ENCODE measurements at places on chromosomes 16 and 17.

GRCh38 chr16:55477736-55478135 is 1.3 kb upstream of the MMP2 start:
- no peak for DNase-seq

DNA sequence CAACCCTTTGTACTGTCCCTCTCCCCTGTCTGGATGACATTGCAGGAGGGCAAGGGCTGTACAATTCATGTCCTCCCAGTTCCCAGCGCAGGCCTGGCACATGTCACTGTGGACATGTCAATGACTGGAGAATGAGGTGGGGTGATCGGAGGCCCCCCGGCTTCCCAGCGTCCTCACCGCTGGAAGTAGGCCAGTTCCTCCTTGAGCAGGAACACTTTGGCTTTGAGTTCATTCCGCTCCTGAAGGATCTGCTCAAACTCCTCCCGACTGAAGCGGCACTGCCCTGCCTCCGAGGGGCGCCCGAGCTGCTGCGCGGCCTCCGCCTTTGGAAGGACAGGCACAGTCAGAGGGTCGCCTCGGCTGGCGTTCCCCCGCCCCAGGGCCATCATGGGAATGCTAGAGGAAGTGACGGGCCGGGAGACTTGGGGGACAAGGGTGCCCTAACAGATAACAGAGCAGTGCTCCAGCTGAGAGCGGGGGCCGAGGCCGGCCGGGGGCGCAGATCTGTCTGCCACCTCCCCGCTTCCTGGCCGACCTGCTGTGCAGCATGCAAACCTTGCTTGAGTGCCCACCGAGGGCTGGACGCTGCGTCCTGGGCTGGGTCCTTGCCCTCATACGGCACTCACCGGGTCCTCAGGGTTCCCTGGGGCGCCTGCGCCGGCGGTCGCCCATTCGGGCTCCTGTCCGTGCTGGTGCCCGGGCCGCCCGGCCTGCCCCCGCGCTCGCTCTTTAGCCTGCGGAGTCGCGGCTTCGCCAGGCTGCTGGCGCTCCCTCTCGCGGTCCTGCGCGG is 1.3 kb downstream of the RILP start:
- DNase-seq, result no peak

- DNase-seq, result no peak
Measured at GRCh38 chr16:34802848-34803599, 1343.6 kb downstream of the TP53TG3F start.

DNA sequence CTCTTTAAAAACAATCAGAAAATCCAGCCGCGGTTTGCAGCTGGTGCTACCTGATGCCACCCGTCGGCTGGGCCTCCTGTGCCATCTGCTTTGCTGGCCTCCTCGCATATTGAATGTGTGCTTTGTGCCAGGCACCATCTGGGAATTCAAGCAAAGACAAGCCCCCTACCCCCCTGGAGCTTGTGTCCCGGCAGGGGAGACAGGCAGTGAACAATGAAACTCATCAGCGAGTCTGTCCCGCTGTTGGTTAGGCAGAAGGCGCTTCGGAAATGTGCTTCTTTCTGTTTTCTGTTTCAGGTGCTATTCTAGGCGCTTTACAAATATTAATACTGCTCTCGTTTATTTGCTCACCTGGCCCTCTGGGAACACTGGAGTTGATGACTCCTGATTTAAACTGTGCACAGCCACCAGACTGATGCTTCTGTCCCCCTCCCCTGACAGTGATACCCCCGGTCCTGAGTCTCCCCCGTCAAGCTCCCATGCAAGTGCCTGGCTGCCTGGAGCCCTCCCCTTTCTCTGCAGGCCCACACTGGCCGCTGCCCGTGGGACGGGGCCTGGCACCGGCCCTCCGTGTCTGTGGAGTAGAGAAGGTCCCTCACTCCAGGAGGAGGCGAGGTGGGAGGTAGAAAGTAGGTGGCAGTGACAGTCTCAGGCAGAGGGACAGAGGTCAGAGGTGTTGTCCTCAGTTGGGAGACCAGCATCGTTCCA is 126.1 kb upstream of the PLCG2 start:
- DNase-seq, result peak; percentile 87

DNA sequence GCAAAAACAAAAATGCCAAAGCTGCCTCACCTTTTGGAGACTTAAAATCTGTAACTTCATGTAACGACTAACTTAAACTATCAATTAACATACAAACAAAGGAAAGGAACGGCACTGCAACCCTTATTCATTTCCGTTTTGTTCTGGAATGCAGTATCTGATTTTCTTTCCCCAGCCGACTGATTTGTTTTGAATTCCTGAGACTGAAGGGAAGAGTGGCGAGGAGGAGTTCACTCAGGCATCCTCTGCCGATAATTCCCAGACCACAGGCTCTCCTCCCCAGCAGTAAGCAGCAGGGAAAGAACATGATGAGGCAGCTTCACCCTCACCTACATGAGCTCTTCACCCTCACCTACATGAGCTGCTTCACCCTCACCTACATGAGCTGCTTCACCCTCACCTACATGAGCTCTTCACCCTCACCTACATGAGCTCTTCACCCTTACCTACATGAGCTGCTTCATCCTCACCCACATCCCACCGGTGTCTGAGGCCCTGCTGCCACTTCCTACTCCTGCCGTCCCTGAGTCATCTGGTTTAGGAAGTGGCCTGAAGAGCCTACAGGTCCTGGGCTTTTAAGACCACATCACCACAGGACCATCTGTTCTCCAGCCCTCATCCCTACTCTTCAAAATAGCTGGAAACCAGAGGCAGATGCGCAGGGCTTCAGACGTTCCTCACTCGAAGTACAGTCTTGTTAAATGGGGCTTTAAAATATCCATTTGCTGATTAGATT is 168.0 kb upstream of the RPH3AL start:
- DNase-seq, result no peak

GRCh38 chr17:39738568-39738901 is 797 bp downstream of the GRB7 start:
- DNase-seq, result no peak

GRCh38 chr17:32862940-32863339 is 14.0 kb downstream of the MYO1D start:
- no peak for DNase-seq

GRCh38 chr17:2398655-2399571 is 1.9 kb downstream of the MNT start:
- DNase-seq, result no peak

DNA sequence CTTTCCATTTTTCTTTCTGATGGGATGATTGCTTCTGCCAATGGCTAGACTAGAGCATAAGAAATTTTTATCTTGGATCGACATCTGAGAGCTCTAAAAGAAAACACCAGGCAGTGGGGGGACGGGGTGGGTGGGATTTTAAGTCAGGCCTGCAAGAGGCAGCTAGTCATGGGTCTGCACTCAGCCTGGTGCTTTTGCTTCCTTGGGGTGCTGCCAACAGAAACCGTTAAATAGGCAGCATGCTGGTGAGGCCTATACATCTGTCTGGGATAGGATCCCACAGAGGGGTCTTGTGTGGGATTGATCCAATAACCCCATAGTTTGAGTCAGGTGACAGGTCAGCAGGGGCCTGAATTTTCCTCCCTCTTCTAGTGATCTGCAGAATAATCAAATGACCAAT is 26.9 kb downstream of the ZNRF1 start:
- DNase-seq, result no peak

GRCh38 chr17:18141210-18141803 is 32.8 kb downstream of the MYO15A start:
- DNase-seq, result no peak

- no peak for DNase-seq
Measured at GRCh38 chr17:42062681-42063080, 12.3 kb upstream of the C17orf113 start.

- no peak for DNase-seq
Measured at GRCh38 chr17:44197980-44198720, 1.5 kb downstream of the ATXN7L3 start.

DNA sequence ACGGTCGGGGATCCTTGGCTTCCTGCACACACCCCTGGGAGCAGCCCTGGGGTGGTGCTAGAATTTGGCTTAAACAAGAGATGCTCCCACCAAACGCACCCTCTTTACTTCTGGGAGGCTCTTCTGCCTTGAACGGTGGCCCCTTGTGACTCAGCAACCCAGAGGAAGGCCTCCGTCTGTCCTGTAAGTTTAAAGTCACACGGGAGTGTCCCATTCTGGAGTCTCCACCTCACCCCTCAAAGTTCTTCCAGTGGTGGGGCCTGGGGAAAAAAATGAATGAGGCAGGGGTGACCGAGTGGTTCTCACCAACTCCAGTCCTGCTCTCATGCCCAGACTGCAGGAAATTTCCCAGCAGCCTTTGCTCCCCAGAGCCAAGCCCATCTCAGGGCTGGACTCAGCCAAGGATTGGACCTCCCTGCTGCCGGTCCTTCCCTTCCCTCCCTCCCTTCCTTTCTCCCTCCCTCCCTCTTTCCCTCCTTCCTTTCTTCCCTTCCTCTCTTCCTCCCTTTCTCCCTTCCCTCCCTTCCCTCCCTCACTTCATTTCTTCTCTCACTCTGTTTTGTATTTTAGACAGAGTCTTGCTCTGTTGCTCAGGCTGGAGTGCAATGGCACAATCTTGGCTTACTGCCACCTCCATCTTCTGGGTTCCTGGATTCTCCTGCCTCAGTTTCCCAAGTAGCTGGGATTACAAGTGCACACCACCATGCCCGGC is 11.4 kb downstream of the ITGAD start:
- no peak for DNase-seq

DNA sequence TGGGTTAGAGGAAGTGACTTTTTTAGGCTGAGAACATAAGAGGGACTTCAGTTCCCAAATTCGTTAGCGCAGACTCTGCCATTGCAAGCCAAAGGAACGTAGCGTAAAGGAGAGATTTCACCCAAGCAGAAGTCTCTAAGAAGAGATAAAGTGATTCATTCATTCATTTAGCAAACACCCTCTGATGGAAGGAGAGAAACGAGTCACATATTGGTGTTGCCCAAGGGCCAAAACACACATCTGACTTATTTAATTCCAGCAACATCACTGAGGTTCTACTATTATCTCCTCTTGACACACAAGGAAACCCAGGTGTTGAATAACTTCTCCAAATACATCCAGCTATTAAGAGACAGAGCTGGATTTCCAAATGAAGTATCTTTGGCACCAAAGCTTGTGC is 85.7 kb upstream of the CACNG3 start:
- no peak for DNase-seq

DNA sequence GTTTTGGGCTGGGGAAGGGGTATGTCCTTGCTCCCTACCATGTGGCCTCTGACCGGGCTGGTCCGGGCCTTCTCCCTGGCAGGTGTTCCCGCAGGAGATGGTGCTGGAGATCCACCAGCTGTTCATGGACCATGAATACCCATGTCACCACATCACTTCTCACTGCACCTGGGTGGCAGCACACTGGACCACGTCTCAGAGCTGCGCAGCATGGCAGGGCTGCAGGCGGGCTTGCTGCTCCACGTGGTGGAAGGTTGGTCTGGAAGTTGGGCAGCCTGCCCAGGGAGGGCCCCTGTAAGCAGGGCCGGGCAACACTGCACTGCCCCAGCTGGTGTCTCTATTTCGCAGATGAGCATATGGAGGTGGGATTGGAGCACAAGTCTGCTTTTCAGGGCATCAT is 169.5 kb upstream of the ZNF267 start:
- no peak for DNase-seq

GRCh38 chr16:3074860-3075522 is 9.6 kb downstream of the IL32 start:
- DNase-seq, result no peak

DNA sequence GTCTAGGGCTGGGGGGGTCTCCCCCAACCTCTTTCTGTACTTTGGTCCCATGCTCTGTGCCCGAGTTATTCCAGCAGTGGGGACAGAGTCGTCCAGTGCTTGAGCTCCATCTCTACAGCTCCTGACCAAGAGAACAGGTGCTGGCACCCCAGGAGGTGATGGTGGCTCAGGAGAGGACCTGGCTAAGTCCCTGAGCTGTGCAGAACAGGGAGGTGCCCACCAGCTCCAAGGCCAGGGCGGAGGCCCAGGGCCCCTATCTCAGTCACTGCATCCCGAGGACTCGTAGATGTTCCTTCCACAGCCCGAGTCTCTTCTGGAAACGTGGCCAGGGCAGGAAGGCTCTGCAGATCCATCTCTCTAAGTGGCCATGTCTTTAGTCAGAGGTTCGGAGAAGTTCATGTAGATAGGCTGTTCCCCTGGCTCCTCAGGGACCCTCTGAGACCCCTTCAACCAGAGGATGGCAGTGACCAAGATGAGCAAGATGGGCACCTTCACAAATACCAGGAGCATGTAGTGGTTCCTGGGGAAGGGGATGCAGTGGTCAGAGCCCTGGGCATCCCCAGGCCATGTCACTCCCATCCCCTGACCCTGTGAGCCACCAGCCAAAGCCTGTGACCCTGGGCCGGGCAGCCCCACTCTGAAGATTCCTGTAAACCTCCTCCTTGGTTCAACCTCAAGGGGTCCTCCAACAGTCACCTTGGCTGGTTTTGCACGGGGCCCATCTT is 8.7 kb downstream of the CD300LB start:
- no peak for DNase-seq

DNA sequence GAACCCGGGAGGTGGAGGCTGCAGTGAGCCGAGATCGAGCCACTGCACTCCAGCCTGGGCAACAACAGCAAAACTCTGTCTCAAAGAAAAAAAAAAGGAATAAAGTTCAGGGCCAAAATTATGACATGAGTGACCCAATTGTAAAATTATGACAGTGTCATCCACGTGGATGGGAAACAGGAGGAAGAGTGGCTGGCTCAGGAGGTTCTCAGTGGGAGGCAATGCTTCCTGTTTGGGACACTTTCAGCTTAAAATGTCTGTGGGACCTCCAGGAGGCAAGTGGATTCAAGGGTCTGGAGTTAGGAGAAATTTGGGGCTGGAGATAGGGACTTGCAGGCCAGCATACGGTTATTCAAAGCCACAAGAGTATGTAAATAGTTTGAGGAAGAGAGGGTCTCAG is 8.0 kb upstream of the STX4 start:
- DNase-seq, result no peak

DNA sequence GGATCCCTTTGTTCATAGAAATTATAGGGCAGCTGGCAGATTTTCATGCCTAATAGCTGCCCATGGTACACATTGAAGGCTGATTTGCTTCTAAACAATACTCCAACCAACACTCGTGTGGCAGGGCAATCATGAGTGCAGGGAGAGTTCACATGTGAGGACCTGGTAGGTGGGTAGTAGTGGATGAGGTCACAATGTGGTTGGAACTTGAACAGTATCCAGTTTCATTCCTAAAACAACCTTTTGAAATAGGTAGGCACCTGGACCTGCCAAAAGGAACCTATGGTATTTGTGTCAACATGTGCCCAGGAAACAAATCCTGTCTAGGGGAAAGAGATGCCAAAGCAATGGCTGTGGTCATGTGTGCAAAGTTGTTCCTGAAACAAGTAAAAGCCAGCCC is 32.8 kb downstream of the CCL4 start:
- DNase-seq, result no peak

GRCh38 chr17:42311240-42312034 is 23.1 kb downstream of the STAT5A start:
- DNase-seq, result no peak

DNA sequence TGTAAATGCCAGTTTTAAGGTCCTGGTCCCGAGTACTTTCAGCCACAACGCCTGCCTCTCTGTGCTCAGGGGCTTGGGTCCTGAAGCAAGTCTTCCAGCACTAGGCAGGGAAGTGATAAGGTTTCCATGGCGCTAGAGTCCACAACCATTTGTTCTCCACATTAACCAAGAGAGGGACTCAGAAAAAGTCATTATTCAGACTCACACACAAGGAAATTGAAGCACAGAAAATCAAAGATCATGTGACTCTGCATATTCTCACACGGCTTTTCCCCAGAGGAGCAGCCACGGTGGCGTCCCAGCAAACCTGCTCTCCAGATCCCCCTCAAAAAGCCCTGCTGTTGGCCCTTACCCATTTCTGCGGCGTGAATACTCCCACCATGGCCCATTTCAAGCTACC is 9.7 kb downstream of the ENPP7 start:
- no peak for DNase-seq

GRCh38 chr17:59643159-59644140 is 23.8 kb downstream of the CLTC start:
- no peak for DNase-seq

- DNase-seq, result no peak
Measured at GRCh38 chr17:65278050-65278819, 141.1 kb downstream of the RGS9 start.
